Stimulated activated CD8-positive, alpha-beta memory T cell treated with anti-CD3 and anti-CD28 coated beads, Interleukin-7, amount 100 ng/mL, for 48 hours (primary cell): ENCODE measurements at places on chromosomes 11 and 22.

- no peak for DNase-seq
Observed at GRCh38 chr11:129769059-129769458, 46.6 kb upstream of the TMEM45B start.

GRCh38 chr11:110968348-110969062, 256.3 kb upstream of the ARHGAP20 start:
- no peak for DNase-seq

GRCh38 chr11:68948935-68949334, 31.9 kb downstream of the MRGPRD start:
- DNase-seq = no peak

DNA sequence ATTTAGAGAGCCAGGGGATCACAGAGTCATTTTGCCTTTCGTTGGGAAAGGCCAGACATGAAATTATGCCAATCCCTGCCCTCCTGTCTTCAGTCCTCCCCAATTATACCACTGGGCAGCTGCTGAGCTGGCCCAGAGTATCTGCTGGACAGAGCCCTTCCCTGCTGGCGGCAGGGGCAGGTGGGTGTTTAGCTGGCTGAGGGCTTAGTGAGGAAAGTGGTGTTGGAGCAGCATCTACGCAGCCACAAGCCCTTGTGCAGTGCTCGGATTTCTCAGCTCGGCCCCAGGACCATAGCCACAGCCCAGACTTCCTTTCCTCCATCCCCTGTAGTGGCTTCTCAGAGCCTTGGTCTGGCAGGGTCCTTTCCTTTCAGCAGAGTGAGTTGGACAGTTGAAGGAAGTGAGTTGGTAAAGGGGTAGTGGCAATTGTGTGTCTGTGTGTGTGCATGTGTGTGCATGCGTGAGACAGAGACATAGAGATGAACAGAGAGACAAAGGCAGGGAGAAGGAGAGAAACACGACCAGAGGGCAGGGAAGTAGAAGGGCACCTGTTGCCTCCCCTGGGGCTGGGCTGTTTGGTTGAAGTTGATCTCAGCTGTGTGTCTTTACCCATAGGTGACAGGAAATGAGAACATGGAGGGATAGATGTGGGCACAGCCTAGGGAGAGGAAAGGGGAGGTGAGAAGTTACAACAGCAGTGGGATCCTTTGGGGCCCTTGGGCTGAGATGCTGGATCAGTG, 66.2 kb downstream of the GRIK4 start:
- DNase-seq = no peak

DNA sequence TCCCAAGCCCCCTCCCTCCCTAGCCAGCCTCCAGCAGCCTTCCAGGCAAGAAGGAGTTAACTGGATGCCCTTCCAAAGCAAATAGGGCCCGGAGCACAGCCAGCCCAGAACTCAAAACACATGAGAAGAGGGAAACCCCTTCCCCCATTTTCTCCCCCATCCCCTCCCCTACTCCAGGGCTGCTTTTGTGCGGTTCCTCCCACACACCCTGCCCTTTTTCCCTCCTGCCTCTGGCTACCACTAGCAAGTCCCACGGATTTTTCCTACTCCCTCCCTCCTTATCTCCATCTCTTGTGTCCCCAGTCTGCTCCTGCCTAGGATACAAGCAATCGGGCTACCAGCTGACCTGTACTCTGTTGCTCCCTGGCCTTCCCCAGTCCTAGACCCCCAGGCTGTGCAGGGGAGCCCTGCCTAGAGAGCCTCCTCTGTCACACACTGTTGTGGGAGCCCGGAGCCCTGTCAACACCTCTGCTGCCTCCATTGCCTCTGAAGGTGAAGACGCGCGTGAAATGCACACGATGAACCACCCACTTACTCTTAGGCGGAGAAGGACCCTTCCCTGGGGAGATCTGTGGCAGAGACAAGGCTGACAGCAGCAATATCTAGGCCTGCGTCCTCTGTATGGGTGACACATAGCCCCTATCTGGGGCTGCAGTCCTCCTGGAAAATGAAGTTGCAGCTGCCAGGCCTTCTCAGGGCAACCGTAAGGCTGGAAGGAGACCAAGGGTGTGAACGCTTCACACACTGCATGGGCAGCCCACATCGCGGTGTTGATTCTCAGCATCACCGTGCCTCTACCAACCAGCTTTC, 282.8 kb downstream of the MN1 start:
- no peak for DNase-seq

- no peak for DNase-seq
Observed at GRCh38 chr11:34223021-34223813, 117.8 kb downstream of the NAT10 start.

- no peak for DNase-seq
Observed at GRCh38 chr11:28877340-28877739, 769.2 kb downstream of the METTL15 start.
